NCI-H446 treated with DMSO at 0.1 percent for 48 hours (cell line): ENCODE measurements at places on chromosomes 12 and 14.

- no peak for DNase-seq
Observed at GRCh38 chr14:75229661-75230139, 48.9 kb upstream of the FOS start.

DNA sequence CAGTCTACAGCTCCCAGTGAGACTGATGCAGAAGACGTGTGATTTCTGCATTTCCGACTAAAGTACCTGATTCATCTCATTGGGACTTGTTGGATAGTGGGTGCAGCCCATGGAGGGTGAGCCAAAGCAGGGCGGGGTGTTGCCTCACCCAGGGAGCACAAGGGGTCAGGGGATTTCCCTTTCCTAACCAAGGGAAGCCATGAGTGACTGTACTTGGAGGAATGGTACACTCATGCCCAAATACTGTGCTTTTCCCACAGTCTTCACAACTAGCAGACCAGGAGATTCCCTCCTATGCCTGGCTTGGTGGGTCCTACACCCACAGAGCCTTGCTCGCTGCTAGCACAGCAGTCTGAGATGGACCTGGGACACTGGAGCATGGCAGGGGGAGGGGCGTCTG lies 21.0 kb upstream of the ABCC9 start:
- DNase-seq: no peak

DNA sequence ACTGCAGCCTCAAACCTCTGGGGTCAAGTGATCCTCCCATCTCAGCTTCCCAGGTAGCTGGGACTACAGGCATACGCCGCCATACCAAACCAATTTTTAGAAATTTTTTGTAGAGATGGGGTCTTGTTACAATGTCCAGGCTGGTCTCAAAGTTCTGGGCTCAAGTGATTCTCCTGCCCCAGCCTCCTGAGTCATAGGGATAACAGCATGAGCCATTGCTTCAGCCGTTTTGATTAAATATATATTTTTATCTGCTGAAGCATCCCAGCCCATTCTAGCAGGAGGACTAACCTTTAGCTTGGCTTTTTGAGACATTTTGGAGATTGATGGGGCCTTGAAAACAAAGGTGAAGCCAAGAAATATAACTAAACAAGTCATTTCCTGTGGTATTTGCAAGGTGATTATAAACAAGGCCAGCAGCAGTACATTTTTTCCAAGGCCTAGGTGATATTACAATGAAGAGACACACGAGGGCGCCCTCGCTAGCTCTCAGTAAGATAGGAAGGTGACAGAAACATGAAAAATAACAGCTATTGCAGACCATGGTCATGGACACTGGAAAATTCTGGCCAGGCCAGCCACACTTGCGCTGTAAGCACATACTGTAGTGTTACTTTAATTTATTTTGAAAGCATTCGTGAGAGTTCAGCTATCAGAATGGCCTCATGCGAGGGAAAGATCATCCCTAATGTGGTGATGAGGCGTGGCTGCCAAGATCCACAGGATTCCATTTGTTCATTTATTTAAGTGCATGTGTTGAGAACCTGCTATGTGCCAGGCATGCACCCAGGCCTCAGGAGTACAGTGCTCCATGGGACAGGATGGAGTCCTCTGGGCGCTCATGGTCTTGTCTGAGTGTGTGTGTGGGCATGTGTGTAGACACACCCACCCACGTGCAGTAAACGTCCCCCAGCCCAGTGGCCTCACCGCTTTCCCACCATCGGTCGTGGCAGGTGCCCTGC lies 63.5 kb downstream of the DGLUCY start:
- DNase-seq: peak; percentile 75

DNA sequence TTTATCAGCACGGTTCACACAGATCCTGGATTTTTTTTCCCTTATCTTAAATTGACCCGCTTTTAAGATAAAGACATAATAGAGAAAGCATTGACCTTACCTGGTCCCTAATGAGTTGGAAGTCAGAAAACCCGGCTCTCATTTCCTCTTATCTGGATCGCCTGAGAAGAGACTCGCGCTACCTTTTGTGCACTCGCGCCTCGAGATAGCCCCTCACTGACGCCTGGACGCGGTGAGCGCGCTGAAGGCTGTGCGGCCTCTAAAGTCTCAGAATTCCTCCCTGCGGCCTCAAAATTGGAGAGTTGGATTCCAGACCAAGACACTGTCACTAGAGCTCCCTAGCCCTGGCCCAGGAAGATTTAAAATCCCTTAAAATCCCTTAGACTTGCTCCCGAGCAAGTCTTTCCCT lies 7.0 kb downstream of the NKX2-1 start:
- DNase-seq: no peak

DNA sequence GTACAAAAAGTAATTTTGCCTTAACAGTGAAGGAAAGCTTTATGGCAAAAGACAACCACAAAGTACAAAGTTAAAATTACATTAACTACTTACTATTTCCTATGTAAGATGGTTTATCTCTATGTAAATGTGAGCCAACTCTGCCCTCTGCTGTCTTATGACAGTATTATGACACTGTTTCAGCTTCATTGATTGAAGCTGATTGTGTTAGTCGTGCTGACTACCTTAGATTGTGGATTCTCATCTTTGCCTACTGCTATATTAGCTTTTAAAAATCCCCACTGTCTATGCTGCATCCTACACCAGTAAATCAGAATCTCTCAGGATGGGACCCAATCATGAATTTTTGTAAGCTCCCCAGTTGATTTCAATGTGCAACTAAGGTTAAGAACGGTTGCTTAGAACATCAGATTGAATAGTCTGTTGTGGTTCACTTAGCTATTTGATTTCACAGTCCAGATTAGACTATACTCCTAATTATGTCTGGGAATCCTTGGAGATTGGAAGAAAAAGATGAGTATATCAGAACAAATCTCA lies 12.2 kb upstream of the SPTB start:
- peak; percentile 16 for DNase-seq

DNA sequence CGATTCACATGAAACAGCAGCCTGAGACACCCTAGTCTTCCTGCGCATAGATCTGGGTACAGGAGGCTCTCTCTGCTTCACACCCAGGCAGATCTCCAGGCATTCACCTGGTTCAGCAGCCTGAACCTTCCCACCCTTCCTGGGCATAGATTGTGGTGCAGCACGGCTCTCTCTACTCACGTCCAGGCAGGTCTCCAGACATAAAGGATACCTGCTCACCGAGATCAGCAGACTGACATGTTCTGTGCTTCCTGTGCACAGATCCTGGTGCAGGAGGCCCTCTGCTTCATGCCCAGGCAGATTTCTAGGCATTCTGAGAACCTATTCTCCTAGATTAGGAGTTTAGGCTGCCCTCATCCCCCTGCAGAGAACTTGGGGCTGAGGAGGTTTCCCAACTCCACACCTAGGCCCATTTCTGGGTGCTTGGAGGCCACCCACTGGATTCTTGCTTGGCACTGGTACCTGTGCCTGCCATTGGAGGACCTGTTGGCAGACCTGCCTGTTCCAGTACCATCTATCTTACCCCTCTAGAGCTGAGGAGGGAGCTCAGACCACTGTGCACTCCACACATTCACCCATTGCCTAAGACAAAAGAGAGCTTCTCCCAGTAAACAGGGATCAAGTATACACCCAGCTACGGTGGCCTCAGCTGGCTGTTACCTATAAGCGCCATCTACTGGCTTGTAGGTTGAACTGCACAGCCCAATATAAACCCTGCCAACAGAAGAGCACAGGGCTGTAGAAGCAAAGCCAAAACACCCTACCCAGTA lies 28.0 kb upstream of the GARIN6 start:
- no peak for DNase-seq

- DNase-seq: peak; percentile 40
Observed at GRCh38 chr14:63454863-63455622, 88.1 kb downstream of the PPP2R5E start.

DNA sequence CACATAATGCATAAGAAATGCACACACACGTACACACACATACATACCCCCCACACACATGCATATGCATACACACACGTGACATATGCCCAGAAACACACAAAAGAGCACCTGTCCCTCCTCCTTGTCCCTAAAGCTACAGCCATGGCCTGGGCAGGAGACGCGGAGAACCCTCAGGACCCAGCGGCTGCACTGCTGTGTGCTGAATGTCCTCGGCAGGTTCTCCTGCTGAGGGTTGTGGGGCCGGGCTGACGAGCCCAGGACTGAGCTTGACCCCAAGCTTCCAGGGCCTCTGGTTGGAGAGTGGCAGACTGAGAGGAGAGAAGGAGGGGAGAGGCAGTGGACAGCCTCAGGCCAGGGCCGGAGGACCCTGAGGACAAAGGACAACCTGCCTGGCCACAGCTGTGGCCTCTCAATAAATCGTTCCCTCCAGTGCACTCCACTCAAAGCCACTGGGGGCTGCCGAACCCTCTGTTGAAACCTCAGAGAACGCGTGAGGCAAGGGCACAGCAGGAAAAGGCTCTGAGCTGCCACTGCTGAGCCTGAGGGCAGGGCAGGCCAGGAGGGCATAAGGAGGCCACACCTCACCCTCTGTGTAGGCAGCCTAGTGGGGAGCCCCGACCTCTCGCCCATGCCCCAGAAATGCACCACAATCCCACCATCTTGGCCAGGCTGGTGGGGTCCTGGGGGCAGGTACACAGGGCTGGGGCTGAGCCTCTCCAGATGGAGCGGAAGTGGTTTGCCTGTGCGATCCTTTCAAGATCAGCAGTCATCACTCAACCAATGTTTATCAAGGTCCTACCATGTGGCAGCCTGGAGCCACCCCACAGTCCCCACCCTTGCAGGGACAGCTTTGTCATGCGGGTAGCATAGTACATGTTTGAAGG lies 3.1 kb downstream of the CACNA2D4 start:
- DNase-seq: no peak

DNA sequence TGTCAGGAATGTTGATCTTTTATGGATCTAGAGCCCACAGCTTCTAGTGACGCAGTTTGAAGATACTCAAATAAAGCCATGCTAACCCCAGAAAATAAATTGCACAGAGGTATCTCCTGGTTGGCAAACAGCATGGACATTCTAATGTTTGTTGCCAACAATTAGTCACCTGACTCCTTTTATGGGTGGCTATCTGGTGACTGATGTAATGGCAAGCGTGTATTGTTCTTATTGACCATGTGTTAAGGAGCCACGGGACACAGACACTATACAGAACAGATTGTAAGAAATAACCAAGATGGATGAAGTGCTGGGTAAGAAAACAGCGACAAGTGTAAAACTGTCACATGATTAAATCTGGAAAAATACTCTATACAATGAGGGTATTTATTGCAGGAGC lies 401.3 kb upstream of the PDE3A start:
- DNase-seq: no peak
